Stimulated activated CD8-positive, alpha-beta memory T cell treated with anti-CD3 and anti-CD28 coated beads, Interleukin-15, amount 100 ng/mL, for 48 hours (primary cell): ENCODE measurements at places on chromosomes 2 and 18.

DNA sequence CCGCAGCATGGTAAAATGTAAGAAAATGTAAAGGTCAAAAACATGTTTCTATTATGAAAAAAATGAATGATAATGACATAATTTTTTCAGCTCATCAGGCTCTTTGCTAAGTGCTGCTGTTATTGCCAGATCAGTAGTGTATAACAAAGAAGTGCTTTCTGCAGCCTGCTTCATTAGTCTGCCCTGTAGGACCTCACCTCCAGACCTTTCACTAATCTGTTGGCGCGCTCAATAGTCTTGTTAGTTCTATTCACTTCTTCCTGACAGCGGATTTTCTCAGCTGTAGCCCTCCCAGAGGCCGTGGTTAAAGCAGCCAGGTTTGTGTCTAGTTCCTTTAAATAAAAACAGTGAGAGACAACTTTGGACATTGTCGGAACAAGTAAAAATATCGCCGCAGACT, 97.7 kb downstream of the CDCA7 start:
- no peak for DNase-seq

DNA sequence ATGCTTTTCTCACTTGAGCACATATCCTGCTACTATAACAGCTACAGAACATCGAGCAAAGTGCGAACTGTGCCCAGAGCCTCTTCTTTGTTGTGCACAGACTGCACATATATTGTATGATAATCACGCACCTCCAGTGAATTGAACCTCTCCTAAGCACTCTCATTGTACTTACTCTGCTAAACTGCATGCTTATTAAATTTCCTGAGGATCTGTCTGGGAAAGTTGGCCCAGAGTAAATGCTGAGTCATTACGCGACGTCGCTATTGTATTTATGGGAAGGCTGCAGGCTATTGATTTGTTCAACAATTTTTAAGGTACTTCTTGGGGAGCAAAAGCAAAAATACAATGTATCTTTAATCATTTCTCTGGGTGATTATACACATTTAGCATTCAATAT, 399.6 kb upstream of the DSEL start:
- no peak for DNase-seq

GRCh38 chr2:30226144-30227032, 4.9 kb upstream of the LBH start:
- DNase-seq: no peak

GRCh38 chr2:219404291-219404910, 13.8 kb upstream of the DES start:
- DNase-seq: no peak

DNA sequence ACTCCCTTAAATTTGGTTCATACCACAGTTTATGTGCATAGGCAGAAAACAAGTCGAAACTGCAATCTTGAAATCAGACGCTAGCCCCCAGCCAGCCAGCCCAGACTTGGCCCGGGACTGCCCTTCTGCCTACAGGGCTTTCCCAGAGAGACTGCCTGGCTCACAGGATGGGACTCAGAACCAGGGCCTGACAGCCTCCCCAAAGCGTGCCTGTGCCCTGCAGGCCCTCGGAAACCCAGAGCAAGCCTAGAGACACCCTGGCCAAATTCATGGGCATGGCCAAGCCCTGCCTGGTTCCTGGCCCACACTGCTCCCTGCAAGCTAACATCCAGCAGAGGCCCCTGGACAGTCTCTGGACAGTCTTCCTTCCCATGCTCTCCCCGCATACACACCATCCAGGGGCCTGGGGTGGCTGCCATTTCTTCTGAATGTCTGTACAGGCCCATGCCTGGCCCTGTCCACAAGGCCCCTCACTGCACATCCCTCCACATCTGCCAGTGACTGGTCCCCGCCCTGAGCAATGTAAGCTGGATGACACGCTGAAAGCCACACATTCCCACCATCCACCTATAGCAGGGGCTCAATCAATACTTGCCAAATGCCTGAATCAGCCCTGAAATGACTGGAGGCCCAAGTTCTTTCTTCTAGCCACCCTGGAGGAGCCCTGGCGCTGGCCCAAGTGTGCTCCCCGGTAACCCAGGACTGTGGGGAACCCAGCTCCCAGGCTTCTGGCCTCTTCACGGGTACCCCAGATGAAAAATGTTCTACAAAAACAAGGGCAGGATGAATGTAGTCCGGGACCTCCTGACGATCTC, 73.1 kb downstream of the HDAC4 start:
- DNase-seq: no peak

DNA sequence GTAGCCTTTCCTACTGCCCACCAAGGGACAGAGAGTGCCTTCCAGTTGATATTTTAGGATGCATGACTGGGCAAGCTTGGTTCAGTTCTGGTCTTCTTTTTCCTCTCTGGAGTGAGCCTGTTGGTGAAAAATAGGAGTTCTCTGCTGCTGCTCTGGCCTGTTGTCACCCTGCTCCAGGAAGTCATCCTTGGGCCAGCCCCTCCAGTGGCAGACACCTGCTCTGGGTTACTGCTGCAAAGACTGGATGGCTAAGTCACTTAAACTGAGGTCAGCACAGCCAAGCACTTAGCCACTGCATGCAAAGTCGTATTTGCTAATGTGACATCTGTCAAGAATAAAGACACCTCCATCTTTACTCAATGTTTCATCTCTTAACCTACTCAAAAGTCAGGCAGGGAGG, 219.6 kb upstream of the ID2 start:
- DNase-seq: no peak

DNA sequence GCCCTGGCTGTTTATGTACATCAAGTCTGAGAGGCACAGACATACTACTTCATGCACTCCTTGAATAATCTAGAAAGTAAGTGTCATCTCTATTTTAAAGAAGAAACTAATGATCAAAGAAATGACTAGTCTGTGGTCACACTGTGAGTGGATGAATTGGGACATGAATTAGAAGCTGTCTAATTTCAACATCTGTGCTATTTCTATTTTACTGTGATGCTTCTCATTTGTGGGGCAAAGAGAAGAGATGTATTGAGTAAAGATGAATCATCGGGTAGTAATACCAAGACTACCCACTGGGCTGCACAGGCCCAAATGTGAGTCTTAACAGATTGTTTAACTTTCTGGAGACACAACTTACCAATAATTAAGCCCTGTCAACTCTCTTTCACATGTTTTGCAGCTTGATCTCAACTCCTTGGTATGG, 42.4 kb upstream of the MTIF2 start:
- peak; percentile 30 for DNase-seq

- no peak for DNase-seq
Observed at GRCh38 chr2:133553251-133553650, 15.0 kb downstream of the NCKAP5 start.

GRCh38 chr18:33181016-33181415, 259.5 kb downstream of the CCDC178 start:
- no peak for DNase-seq

GRCh38 chr2:9462313-9462712, 12.0 kb upstream of the IAH1 start:
- DNase-seq: no peak

GRCh38 chr2:30262716-30263309, 31.5 kb downstream of the LBH start:
- DNase-seq: no peak

DNA sequence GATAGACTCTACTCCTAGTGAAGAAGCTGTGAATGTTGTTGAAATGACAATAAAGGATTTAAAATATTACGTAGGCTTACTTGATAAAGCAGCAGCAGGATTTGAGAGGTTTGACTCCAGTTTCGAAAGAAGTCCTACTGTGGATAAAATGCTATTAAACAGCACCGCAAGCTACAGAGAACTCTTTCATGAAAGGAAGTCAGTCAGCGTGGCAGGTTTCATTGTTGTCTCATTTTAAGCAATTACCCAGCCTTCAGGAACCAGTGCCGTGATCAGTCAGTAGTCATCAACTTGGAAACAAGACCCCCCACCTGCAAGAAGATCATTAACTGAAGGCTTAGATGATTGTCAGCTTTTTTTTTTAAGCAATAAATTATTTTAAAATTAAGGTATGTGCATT, 14.0 kb downstream of the USP14 start:
- no peak for DNase-seq

DNA sequence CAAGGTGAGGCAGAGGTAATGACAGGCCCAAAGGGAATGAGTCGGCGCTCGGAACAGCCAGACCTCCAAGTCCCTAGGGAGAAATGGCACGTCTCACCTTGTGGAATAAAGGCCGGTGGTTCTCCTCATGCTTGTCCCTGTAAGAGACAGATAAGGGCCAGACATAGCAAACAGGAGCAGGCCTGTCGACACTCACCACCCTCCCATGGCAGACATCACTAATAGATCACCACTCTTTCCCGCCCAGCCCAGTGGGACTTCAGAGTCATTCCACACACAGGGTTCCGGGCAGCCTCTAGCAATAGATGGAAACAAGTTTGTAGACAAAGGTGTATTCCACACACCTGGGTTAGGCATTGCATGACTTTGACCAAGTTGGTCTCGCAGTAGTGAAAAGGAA, 6.3 kb downstream of the DNPEP start:
- DNase-seq: no peak
